LHCN-M2 (cell line): ENCODE measurements at places on chromosomes 12 and 14.

DNA sequence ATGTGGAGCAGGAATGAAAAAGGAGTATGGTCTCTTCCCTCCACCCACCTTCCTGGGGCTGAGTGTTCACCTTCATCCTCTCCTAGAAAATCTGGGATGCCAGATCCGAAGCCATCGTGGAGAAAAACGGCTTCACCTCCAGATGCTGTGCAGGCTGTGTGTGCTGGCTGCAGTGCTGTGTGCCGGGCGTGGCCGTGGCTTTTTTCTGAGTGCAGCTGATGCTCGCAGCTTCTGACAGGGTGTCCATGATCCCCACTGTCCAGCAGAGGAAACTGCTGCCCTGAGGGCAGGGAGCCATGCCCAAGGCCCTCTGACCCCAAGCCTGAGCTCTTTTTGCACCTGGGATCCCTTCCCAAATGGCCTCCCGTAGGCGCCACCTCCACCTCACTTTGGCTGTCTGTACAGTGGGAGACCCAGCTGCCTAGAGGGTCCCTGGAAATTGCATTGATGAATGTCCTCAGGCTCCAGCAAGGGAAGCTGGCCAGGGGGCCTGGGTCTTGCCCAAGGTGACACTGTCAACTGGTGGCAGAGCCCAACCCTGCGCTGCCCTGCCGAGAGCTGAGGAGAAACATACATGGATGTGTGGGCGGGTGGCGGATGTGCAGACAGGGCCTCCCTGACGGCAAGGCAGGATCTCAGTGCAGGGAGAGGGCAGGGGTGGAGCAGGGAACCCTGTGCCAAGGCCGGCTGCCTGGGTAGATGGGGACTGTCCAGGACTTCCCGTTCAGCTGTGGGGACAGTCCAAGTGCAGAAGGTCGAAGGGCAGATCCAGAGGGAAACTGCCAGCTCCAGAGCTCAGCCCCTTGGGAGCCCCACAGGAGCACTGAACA is 53.3 kb downstream of the BEGAIN start:
- DNase-seq = peak; percentile 16

- no peak for DNase-seq
Observed at GRCh38 chr12:54352891-54353874, 11.1 kb downstream of the GPR84 start.

GRCh38 chr14:67998834-67999233 is 179.3 kb downstream of the RAD51B start:
- DNase-seq = peak; percentile 9

DNA sequence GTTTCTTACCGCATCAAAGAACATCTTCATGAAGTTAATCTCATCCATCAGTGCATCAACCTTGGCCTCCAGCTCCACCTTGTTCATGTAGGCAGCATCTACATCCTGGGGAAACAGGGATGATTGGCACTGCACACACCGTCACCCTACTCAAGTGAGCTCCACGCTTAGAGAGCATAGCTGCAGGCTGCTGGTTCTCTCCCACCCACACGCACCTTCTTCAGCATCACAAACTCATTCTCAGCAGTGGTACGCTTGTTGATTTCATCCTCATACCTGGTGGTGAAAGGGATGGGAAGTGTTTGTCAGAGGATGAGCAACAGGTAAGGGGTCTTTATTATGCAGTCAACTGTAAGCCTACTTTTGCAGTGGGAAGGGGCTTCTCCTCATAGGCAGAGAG is 2.3 kb downstream of the KRT5 start:
- no peak for DNase-seq

DNA sequence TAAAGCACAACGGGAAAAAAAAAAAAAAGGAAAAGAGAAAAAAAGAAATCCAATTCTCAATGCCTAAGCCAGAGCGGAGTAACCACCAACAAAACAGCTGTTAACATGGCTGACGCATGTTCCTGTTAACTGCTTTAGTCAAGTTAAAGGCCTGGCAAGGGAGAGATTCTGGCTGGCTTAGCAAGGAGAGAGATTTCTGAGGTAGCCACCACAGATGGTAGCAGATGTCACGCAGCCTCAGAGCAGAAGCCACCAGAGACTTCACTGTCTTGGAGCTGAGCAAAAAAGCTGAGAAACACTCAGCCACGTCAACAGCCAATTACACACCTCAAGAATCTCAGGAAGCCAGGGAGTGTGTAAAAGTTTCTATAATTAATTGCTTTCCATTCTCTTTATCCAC is 87.1 kb downstream of the TMCC3 start:
- peak; percentile 93 for DNase-seq

DNA sequence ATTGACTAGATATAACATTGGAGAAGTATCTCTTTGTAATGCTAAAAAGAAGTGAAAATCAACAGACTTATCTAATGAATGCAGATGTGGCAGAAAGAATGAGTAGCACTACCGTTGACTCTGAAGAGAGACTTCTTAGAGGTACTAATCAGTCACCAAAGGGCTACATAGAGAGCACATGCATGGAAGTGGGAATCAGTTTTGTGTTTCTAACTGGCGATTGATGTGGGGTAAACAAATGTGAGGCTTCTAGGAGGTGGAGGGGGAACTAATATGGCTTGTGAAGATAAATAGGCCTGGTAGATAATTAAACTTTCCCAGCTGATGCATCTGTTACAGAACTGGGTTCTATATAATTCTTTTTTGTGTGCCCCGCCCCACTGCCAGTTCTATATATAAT is 10.5 kb downstream of the COCH start:
- no peak for DNase-seq

GRCh38 chr14:35669782-35670181 is 135.8 kb downstream of the INSM2 start:
- DNase-seq = peak; percentile 56

GRCh38 chr12:56991319-56992246 is 14.8 kb downstream of the ZBTB39 start:
- DNase-seq = no peak

DNA sequence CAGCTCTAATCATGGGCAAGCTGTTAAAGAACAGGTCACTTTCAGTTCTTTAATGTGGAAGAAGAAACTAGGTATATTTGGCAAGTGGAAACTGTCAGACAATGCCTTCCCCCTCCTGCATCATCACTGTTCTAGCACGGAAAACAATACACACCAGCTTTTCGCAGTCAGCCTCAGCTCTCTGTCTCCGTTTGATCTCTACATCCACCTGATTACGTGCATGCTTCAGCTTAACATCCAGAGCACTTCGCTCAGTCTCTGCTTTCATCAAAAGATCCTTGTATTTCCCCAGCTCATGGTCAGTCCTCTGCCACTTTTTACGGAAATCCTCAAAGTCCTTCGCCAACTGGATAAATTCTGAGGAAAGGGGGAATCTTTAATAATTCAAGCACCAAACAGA is 19.0 kb downstream of the RACGAP1 start:
- DNase-seq = no peak

GRCh38 chr12:109753054-109753401 is 39.4 kb downstream of the FAM222A start:
- DNase-seq = no peak

GRCh38 chr12:32902287-32902997 is 5.9 kb upstream of the PKP2 start:
- no peak for DNase-seq

DNA sequence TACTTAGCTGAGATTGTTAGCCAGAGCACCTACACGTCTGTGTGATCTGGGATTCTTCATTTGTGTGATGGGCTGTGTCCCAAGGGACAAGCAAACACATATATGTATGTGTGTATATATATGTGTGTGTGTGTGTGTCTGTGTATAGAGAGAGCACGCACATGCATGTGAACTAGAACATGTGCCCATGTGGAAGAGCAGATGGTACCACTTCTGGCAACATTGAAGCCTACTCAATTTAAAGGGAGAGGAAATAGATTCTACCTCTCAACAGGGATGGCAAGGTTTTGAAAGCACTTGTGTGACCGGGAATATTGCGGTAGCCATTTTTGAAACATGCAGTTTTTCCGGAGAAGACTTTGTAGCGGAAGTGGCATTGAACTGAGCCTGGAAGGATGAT is 1.4 kb downstream of the TOMM20L start:
- DNase-seq = no peak

DNA sequence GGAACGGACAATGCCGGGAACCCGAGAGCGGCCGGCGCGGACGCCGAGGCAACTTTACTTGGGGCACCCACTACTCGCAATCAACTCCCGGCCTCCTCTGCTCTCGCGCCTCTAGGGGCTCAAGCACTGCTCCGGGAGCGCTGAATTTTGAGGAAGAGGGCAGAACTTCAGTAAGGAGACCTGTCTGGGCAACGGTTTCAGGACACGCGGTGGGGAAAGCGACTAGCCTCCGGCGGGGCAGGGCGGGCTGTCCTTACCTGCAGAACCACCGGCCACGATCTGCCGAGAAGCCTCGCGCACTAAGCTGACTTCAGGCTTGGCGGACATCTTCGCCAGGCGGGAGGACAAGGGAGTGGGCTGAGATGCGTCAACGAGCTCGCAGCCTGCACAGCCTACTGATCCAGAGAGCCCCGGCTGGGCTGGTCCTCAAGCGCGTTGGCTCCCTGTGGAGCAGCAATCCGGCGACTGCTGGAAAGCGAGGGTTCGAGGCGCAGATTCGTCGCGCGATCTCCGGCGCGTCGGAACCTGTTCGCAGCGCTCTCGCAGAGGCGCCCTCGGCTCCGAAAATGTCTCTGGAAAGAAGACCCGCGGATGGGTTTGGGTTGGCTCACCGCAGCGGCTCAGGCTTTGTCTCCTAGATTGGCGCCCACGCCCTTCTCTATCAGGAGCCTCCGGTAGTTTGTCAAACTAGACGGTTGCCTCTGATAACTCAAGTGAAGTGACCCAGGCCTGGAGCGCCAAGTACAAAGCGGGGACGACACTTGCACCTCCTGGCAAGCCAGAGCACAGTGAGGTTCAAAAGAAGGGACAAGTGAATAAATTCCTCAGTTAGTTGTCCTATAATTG is at the start of gene SLC25A21:
Gene SLC25A21 (minus strand): TSS at position 583 of the 846 bp plus-strand sequence.
- DNase-seq = peak; percentile 84

DNA sequence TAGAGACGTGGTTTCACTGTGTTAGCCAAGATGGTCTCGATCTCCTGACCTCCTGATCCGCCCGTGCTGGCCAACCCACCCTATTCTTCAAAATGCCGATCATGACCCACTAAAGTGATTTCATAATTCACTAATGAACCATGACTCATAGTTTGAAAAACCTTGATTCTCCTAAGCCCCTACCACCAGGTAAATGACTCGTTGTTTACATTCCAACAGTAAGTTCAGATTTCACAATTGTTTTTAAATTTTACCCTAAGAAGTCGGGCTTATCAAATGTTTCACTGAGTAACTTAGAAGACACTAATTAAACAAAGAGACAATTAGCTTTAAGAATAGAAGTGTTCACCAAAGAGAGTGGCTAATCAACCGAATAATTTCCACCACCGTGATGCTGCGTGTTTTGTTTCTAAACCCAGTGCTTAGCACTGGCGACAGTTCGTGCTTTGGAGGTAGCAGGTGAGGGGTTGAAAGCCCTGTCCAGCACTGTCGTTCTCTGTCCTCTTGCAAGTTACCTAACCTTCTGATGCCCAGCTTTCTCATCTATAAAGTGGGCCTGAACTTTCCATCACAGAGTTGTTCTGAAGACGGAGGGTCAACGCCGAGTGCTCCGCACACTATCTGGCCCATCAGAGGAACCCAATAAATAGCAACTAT is 136.5 kb downstream of the NTF3 start:
- DNase-seq = no peak

DNA sequence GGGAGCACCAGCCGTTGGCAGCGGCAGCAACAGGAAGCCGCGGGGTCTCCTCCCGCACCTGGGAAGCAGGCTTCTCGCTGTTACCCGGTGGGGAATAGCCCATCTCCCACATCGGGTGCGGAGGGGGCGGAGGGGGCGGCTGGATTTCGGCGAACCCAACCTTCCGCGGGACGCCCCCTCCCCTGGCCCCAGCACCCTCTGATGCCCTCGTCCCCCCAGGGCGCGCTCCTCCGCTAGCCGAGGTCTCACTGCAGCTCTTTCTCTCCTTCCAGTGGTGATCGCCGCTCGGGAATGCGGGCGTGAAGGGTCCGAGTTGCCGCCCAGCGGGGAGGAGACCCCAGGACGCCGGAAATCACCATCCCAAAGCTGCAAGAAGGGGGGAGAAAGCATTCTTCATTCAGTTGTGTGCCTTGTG is 303 bp downstream of the SAMD4A start:
- DNase-seq = no peak

DNA sequence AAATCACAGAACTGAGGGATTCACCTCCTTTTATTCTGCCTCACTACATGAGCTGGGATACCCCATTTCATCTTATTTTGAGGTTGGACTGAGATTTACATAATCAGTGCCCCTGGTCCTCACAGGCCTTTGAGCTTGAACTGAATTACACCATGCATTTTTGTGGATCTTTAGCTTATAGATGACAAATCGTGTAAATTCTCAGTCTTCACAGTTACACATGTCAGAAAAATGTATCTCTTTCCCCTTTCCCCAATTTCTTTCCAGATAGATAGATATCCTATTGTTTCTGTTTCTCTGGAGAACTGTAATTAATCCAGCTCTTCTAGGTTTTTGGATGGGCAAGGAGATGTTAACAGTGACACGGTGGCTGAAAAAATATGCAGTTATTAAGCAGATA is 1778.9 kb upstream of the SEL1L start:
- no peak for DNase-seq

DNA sequence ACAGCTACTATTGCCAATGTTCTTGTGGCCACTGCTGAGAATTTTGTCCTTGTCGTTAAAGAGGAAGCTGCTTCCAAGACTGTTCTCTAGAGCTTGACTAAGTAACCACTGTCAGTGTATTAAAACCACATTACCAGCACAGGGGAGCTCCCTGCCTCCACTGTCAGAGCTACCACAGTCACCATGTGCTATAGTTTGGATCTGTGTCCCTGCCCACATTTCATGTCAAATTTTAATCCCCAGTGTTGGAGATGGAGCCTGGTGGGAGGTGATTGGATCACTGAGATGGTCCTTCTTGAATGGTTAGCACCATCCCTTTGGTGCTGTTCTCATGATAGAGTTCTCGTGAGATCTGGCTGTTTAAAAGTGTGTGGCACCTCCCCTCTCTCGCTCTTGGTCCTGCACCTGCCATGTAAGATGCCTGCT is 23.2 kb upstream of the RAP1B start:
- peak; percentile 11 for DNase-seq

DNA sequence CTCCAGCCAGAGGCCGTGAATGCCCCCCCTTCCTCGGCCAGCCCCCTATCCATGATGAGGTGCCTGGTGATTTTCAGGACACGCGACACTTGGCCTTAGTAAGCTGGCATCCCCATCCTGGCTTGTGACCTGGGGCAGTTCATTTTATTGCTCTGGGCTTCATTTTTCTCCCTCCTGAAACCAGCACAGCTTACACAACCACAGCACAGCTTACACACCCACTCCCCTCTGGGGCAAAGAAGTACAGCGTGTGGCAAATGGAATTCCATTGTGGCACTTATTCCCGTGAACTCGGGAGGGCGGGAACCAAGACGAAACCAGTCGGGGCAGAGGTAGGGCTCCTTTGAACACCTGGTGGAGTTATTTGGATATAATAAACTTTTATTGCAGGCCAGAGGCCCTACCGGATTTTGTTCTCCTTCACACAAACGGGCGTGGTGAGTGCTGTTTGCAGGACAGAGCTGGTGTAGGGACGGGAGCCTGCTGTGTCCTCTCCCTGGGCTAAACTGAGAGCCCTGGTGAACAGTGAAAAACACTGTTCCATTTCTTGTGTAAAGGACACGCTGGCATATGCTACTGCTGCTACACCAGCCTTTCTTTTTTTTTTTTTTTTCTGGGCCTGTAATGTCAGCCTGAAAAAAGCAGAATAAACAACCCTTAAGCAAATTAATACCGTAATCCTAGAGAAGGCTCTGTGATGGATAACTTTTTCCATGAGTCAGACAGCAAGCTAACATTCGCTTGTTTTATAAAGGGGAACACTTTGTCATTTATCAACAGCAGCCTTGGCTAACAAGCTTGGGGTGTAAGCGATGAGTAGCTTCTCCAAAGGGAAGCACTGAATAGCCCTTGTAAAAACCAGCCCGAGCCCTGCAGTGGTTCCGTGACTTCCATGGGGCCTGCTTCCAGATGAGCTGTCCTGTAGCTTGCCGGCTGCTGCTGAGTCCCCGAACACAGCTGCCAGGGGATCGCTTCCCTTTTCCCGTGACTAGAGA is 29.3 kb downstream of the CD9 start:
- DNase-seq = peak; percentile 89
